ENCODE measurements at places on chromosomes 2 and 18.

DNA sequence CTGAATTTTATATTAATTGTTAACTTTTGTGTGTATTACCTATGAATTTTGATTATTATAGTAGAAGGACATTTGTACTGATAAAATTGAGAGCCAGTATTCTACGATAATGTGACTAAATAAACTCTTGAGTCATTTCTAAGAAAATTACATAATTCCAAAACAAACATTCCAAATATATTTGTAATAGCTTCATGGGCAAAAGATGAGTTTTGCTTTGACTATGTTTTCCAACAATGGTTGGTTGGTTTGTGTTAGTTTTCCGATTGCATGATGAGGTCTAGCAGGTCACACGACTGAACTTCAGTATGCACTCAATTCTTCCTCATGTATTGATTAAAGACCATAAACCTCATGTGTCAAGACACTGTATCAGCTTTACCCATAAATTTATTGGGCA lies 71.7 kb upstream of the WDR75 start:
- no peak for DNase-seq

DNA sequence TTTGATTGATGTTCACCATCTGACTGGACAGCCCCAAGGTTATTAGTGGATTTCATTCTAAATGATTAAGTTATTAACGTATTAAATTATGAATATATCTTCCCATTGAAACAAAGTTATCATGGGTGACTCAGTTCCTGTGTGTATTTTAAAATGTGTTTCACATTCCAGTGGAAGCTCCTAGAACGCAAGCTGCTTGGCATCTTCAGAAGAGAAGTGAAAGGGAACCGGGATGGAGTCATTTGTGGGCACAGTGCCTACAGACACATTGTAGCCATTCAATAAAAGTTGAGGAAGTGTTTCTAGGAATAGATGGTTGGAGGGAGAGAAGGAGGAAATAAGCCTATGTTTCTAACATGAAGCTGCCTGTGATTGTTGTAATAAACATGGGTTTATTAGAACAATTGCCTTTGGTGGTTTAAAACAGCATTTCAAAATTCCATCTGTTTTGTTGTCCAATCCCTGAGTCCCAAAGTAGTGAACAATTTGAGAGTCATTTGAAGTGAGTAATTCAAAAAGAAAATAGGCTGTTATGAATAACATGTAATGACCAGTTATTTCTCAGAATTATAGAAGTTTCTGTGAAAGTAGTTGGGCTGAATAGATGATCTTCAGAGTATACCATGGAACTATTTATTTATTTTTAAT lies 143.5 kb downstream of the PKP4 start:
- DNase-seq, result no peak

GRCh38 chr2:100857915-100858314 lies 38.0 kb downstream of the NPAS2 start:
- DNase-seq, result no peak

- no peak for DNase-seq
Measured at GRCh38 chr2:108587621-108588020, 53.4 kb downstream of the LIMS1 start.

GRCh38 chr18:8912348-8913326 lies 189.9 kb upstream of the NDUFV2 start:
- DNase-seq, result no peak

- no peak for DNase-seq
Measured at GRCh38 chr2:221195829-221196228, 376.3 kb downstream of the EPHA4 start.

- no peak for DNase-seq
Measured at GRCh38 chr2:190679391-190679790, 30.5 kb downstream of the NAB1 start.

DNA sequence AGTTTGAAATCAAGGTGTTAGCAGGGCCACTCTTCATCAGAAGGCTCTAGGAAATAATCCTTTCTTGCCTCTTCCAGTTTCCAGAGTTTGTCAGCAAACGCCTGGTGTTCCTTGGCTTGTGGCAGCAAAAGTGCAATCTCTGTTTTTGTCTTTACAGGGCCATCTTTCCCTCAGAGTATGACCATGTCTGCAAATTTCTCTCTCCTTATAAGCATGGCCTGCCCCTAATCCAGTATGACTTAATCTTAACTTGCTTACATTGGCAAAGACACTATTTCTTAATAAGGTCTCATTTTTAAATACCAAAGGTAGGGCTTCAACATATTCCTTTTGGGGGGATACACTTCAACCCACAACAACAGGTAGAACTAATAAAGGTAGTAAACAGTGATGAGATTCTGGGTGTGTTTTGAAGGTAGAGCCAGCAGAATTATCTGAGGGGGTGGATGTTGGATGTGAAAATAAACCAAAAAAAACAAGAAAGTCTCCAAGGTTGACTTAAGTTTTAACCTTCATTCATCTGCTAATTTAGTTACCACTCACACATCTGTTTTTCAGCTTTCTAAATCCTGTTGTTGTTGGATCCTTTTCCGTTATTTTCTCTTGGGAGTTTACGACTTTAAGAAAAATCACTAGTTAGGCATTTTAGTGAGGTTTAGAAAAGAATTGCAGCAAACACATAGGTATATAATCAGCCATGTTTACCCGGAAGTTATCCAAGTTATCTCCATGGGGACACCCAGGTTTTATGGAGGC lies 234.4 kb upstream of the FIGN start:
- DNase-seq, result no peak

DNA sequence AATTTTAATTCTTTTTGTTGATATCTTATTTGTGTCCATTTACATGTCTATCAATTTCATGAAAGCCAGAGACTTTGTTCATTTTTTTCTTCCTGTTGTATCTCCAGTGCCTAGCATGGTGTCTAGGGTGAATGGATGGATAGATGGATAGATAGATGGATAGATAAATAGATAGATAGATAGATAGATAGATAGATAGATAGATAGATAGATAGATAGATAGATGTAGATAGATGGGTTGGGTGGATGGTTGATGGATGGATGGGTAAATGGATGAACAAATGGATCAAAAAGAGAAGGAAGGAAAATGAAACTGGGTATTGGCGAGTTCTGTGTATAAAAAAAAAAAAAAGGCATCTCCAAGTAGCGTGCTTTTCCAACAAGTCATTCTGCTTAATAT lies 120.5 kb downstream of the FAM124B start:
- DNase-seq, result no peak

GRCh38 chr2:145744541-145745386 lies 1224.8 kb upstream of the ZEB2 start:
- DNase-seq, result peak; percentile 78

GRCh38 chr18:7953095-7953958 lies 386.2 kb downstream of the PTPRM start:
- peak; percentile 65 for DNase-seq

- peak; percentile 6 for DNase-seq
Measured at GRCh38 chr2:69163109-69163508, 150.1 kb downstream of the ANTXR1 start.

- DNase-seq, result peak; percentile 69
Measured at GRCh38 chr18:24014986-24015638, 558 bp downstream of the TTC39C start.

DNA sequence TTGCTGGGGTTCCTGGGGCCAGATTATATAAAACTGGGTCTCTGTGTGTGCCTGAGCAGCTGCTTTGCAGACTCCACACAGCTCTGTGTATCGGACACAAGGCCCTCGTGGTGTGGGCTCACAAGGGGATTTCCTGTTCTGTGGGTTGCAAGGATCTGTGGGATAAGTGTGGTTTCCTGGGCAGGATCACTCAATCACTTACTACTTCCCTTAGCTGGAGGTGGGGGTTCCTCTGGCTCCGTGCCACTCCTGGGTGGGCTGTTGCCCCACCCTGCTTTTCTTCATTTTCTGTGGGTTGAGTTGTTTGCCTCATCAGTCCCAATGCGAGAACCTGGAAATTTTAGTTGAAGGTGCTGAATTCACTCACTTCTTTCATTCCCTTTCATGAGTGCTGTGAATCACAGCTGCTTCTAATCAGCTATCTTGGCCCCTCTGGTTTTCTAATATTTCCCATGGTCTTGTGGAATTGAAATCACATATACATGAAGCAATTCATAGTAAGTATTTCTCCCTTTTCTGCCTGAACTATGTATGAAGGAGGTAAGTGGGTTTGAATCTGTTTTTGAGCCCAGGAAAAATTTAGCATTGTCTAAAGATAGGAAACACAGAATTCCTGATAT lies 196.3 kb downstream of the DCDC2C start:
- DNase-seq, result no peak

GRCh38 chr2:55309446-55309845 lies 40.4 kb upstream of the MTIF2 start:
- DNase-seq, result no peak

DNA sequence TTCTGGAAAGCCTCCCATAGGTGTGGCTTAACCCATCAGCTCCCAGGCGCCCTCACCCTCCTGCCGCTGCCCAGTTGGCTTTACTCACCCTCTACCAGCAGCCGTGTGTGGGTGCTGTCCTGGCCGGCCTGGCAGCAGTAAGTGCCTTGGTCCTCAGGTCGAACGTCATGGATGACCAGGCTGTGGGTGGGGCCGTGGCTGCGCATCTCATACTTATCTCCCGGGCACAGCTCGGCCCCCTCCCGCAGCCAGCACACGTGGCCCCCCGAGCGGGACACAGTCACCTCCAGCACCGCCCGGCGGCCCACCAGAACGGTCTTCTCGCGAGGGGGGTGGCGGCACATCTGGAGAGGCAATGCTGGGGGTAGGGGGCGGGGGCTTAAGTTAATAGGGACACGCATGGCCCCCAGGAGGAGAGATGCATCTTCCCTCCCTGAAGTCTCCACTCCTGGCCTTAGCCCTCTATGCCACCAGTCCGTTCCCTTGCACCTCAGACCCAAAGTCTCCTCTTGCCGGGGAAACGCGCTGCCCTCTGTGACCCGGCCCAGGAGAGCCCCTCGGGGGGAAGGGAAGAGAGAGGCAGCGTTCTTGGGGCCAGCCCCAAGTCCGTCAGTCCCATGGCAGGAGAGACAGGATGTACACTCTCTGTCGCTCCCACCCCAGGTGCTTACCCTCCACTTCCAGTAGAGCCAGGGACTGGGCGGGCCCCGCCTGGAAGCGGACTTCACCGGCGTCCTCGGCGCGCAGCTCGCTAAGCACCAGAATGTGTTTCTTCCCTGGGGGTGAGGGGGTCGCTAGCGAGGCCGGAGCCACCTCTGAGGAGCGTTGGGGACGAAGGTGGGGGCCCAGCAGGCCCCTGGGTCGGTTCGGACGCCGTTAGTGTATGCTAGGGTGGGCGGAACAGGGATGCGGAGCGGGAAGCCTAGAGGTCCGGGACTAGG lies 7.9 kb downstream of the TMEM198 start:
- DNase-seq, result no peak

- no peak for DNase-seq
Measured at GRCh38 chr2:68877079-68877772, 6.0 kb upstream of the BMP10 start.

DNA sequence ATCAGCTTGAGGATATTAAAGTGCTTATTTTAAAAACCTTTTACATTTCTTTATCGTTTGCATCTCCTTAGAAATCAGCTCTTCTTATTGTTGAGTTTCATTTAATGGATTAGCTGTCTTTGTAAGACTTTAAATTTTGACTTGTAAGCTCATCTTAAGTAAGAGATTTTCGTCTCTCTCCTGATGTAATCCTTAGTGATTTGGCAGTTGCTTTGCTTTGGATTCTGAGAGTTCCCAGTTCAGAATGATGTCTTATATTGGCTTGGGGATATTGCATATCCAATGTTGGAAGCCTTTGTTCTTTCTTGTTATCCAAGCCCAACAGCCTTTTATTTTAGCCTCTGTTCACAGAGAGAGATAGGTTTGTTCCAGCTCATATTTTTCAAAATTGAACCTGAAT lies 212.1 kb downstream of the ARL6IP6 start:
- no peak for DNase-seq

DNA sequence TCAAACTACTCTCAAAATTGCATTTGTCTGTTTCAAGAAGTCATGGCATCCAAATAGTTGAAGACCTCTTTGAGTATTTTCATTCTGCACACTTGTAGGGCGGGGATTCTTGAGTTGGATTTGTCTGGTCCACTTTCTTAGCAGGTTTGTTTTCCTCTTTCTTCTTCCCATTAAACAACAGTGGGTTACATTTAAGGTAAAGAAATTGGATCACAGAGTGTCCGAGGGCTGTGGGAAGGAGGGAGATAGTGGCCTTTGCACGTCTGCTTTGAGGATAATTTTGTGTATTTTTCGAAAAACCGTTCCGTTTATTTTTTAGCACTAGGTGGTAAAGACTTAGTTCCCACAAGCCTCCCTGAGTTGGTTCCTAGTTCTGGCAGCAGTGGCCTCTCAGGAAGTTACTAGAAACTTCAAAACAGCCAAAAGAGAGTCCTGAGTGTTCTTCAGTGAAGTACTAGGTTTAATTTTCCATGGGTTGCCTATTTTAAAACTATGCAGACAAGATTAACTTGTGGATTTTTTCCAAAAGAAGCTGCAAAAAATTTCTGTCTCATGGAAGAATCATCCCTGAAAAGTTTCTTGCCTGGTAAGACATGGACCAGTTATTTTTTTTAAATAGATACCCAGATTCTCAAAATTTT lies 107.9 kb downstream of the CDC42EP3 start:
- no peak for DNase-seq
